ENCODE measurements at places on chromosomes 7 and 10. TPM values are rescaled to one million over a fixed set of nuclear protein-coding genes. Genes with fewer than 3 reads are reported as not detected.

- no peak for DNase-seq
Measured at GRCh38 chr10:79321951-79322350, 25.3 kb upstream of the PPIF start.

The DUS4L gene
- polyA plus RNA-seq, result 8.2 TPM

The ZNF518A gene
- polyA plus RNA-seq, result 18.2 TPM

DNA sequence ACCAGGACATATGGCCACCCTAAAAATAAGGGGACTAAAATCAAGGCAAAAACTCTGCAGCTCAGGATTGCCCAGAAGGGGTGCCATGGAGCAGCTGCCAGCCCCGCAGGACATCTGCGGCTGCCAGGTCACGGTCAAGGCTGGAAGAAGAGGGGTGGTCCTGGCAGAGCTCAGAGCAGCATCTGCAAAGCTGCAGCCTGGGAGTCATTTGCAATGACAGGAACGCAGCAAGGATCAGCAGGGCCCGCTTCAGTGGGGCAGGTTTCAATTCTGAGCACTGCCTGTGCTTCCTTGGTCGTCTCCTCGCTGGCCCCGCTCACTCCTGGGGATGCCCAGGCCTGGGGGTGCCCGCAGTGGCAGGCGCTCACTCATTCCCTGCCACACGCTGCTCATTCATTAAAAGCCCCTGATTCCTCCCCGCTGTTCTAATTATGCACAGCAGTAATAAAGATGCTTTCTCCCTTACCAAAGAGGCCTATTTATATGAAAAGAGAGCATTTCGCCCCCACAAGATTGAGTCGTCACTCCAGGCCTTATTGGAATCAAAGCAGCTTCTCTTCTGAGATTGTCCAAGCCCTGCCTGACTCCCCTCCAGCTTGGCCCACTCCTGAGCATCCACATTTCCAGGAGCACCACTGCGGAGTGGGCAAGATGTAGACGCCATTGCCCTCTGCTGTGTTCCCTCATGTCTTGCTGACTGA lies 4.6 kb downstream of the HSPA12A start:
- DNase-seq, result no peak

- DNase-seq, result no peak
Measured at GRCh38 chr10:71372882-71373495, 23.7 kb upstream of the CDH23 start.

DNA sequence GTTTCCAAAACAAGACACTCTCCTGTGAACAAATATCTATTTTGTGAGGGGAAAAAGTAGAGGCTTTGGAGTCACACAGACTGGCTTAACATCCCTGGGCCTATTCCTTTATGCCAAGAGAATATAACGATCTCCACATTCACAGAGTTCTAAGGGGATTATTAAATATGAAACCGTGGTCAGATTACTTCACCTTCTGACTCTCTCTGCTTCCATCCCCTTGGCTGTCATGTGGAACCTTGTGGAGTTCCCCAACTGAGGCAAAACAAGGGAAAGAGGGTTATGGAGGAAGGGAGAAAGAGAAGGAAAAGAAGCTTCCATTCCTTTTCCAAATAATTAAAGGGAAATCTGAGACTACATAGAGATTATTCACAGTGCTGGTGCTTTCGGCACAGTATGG lies 55.5 kb upstream of the ATP6V0A4 start:
- DNase-seq, result no peak

The BLNK gene
- 1.8 TPM for polyA plus RNA-seq

DNA sequence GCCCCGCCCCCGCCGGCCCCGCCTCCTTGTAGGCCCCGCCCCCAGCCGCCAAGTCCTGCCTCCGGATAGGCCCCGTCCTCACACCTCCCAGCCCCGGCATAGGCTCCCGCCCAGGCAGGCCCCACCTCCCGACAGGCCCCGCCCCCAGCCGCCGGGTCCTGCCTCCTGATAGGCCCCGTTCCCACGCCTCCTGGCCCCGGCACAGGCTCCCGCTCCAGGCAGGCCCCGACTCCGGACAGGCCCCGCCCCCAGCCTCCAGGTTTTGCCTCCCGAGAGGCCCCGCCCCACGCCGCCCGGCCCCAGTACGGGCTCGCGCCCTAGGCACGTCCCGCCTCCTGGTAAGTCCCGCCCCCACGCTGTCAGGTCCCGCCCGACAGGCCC lies 232 bp upstream of the MICALL2 start:
- DNase-seq, result peak; percentile 98

DNA sequence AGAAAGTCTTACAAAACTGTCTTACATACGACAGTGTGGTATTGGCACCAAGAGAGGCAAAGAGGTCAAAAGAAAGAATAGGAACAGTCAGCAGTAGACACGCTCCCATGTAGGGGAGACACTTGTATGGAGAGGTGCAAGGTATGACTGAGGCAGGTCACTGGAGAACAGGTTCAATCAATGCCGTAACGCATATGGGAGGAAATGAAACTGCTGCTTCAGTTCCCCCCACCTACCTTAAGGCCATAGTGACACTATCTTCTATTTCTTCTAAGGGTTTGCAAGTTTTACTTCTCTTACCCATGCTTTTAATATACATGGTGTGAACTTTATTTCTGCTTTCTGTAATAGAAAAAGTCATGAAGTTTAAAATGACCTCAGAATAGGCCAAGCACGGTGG lies 5.5 kb upstream of the PITRM1 start:
- DNase-seq, result no peak

DNA sequence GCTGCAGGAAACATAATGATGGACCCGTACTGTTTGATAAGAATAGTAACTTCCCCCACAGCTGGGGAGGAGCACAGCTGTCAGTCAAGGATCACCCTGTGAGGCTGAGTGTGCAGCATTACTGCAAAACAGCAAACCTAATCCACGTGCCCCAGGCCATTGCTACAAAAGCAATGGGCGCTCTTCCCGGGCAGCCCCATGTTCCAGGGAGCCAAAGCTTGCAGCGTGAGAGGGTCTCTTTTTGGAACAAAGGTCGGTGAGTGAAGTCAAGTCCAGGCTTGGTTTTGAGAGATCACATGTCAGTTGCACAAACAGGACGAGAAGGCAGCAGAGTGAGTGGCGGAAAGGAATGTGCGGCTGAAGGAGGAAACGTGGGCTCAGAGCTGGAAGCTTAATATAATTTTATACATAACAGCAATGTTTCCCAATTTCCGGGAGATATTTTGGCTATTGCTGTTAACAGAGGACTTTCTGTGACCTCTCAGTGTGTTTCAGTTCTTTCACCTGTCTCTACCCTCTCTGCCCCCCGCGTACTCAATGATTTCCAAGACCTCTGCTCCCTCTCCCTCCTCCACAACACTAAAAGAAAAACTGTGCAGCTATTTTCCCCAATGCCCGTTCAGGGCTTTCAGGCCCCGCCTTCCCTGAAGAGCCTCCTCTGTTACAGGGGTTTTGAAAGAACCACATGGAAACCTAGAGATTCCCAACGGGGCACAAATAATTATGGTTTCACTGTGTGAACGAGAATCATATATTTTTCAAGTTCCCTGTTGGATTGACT lies 128.9 kb downstream of the MTPAP start:
- no peak for DNase-seq

All from muscle of back (tissue), 13 donors.